ENCODE measurements at places on chromosomes 4 and X.
A peak's percentile ranks its signal among the peaks of the same experiment; 100 is the strongest.

DNA sequence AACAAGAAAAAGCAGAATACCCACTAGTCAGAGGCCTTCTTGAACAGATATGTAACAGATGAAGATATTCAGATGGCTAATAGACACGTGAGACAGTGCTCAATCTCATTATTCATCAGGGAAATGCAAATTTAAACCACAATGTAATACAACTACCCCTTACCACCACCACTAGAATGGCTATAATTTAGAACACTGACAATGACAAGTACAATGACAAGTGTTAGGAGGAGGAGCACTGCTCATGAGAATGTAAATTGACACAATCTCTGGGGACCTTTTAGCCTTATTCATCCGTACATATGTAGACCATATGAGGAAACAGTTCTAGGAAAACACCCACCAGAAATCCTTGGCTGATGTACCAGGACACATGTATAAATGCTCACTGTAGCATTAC lies 13.1 kb downstream of the ZNF81 start:
- no peak for DNase-seq

DNA sequence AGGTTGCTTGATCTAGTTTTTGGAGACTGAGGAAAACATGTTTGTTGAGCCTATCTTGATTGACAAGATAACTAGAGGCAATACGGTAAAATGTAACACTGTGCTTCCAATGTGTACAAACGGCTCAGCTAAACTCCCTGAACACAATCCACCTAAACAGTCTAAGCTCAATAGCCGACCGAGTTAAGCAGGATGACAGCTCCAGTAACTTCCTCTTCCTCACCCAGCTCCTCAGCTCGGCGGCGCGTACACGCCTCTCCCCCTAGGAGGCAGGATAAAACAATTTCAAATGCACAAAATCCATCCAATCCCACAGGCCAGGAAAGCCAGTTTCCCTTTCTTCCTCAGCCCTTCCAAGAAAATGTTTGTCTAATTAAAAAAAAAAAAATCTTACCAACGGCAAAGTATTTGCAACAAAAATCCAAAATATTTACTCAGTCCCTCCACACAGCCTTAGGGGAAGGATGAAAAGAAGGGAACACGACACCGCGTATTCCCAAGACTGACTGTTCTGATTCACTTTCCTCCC lies 1.0 kb downstream of the CNOT6L start:
- no peak for DNase-seq

DNA sequence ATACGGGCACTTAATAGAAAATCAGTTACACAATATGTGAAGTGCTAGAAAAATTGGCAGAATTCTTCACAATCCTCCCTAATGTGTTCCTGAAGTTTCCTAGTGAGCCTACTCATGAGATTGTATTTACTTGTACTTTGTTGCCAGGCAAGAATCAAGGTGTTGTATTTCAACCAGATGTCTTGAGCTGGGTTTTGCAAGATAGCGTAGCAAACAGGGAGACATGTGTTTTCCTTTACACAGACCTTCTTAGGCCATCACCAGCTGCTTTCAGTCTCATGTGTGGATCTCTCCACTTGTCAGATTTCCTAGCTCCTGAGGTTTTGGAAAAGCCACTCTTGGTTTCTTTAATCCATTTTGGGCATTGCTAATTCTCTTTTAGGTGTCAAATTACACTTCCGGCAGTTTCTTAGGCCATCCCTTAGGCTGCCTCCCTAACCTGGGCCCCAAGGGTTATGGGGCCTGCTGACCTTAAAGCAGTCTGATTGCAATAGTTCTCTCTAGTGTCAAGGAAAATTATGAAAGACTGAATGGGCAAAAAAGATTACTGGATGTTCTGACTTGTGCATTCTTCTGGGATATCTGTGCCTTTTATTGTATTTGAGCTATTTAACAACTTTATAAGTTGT lies 12.2 kb upstream of the EDA start:
- no peak for DNase-seq

DNA sequence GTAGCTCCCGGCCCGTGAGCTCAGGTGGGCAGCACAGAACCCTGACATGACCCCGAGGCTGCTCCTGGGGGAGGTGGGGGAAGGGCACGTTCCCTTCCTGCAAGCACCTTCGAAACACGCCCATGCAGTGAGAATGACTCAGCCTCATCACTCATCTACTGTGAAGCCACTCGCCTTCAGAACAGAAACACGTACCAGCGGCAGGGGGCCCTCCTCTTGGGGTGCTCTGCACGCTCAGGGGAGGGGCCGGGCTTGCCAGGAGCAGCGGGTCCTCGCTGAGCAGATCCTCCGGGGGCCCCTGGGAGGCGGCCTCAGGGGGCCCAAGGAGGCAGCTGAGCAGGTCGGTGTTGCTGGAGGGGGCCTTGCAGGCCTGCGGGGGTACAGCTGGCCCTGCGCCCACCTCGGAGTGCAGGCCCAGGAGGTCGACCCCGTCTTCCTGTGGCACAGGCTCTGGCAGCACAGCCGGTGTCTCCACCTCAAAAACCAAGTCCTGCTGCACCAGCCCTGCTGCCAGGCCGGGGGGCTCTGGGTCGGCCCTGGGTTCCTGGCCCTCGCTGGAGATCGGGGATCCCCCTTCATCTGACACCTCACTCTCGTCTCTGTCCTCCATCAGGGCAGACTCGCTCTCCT lies 40.9 kb upstream of the CPLX1 start:
- no peak for DNase-seq

GRCh38 chr4:55784747-55785146 lies 34.8 kb upstream of the EXOC1L start:
- no peak for DNase-seq

- DNase-seq, result no peak
These were observed 218.1 kb downstream of the TLL1 start for GRCh38 chr4:166091146-166091545.

GRCh38 chr4:108561116-108561515 lies 59.3 kb upstream of the RPL34 start:
- DNase-seq, result no peak

DNA sequence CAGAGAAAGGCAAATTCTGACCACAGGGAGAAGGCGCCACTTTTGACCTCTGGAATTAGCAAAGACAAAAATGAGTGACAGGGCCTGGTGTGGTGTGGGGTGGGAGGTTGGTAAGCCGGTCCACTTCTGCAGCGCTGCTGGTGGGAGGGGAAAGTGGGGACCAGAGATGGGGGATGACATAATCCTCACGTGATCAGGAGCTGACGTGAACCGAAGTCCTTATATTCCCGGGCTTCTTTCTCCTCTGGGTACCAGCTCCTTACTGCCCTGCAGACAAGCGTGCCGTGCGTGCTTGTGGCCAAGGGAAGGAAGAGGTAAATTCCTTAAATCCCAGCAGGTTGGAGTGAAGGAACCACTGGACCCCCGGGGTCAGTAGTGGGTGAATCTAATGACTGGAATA lies at the start of gene TCEAL7:
Gene TCEAL7, plus strand, starts transcription at position 249 of the 400 bp plus-strand sequence. CDS start 1,165 bp downstream, outside the sequence.
- DNase-seq, result no peak

- DNase-seq, result peak; percentile 91
These were observed 765 bp downstream of the ENOPH1 start for GRCh38 chr4:82430964-82431745.

DNA sequence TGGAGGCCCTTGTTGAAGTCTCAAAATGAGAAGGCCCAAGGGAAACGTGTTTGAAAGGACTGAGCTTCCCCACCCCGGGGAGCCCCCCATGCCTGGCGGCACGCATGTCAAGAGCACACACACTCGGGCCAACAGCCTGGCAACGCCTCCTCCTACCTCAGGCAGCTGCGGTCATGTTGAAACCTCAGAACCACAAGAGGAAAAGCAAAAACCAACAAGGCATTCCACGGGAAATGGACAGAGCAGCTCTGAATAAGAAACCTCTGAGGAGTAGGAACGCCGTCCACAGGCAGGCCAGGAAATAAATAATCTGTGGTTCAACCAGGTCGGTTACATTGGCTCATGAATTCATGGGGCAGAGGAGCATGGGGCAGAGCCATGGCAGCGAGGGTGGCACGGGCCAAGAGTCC lies 95.7 kb upstream of the AFAP1 start:
- no peak for DNase-seq

- no peak for DNase-seq
These were observed 22.3 kb upstream of the HERC3 start for GRCh38 chr4:88570001-88570400.

GRCh38 chr4:96170198-96170597 lies 330.3 kb downstream of the PDHA2 start:
- no peak for DNase-seq

- DNase-seq, result no peak
These were observed 7.0 kb downstream of the QRFPR start for GRCh38 chr4:121373841-121374240.

GRCh38 chr4:145351162-145351561 lies 130.5 kb upstream of the SMAD1 start:
- no peak for DNase-seq

DNA sequence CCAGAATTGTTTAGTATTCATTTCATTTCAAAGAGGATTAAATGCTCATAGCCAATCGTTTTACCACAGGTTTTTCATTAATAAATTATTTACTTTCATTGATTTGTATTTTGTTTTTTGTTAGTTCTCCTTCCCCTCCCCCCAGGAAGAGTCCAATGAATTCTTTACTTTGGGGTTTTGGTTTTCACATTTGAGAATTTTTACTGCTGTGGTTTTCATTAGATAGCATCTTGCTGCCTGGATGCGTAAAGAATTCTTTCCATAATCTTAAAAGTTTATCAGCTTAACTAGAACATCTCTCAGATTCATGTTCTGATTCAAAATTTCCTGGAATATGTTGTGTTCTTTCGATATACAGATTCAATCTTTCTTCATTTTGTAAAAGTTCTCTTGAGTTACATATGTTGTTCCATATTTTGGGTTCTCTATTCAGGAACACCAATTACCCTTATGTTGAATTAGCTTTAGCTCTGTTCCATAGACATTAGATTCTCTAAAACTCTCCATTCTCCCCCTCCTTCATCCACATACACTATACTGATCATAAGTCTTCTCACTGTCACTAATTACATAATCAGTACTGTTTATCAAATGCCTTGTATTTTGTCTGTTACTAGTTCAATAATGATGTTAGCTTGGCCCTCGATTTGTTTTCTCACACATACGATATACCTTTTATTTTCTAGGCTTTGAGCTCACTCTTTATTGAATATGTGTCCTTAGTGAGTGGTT lies 184.4 kb downstream of the CAMK2D start:
- DNase-seq, result no peak

- DNase-seq, result no peak
These were observed 898.9 kb upstream of the EPHA5 start for GRCh38 chr4:66569228-66569627.

DNA sequence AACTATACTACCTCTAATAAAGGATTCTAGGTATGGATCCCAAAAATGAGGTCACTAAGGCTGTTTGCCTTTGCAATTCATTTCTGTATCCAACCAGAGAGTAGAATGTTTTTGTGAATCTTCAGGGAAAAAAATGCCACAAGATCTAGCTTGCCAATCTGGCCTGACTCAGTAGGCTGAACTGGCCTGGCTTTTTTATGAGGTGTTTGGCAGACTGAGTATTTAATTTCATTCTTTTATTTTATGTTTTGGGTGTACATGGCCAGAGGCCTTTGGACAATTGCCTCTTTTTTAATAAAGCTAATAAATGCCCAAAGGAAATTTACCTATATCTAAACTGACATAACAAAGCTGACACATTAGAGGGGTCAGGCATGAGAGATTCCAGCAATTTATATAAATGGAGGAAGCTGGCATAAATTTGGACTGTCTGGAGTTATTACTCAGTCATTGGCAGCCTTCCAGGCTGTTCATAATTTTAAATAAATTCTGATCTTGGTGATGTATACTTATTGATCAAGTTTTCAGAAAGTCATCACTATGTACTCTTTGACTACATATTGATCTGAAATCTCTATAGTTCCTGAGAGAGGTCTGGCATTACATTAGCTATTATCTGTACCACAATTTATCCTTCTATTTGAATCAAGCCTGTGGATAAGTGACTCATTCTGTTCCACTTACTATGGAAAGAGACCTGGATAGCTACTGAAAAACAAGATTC lies 376.4 kb upstream of the NOCT start:
- no peak for DNase-seq

DNA sequence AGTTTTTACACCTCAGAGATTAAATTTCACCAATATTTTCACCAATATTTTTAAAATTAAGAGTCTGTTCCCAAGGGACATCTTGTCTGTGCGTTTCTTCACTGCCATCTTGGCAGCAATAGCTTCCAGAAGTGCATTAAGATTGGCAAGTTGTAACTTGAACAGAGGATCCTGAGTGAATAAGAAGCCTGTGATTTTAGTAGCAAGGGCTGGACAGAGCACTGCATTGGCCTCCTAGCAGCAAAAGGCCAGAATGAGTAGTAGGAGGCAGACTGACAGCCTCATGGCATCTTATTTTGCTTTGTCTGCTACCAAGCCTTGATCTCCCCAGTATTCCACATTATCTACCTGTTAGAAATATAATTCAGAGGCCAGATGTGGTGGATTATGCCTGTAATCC lies 138.4 kb downstream of the CPE start:
- DNase-seq, result peak; percentile 56

- no peak for DNase-seq
These were observed 172.8 kb upstream of the FRMPD4 start for GRCh38 chrX:11965436-11965835.

DNA sequence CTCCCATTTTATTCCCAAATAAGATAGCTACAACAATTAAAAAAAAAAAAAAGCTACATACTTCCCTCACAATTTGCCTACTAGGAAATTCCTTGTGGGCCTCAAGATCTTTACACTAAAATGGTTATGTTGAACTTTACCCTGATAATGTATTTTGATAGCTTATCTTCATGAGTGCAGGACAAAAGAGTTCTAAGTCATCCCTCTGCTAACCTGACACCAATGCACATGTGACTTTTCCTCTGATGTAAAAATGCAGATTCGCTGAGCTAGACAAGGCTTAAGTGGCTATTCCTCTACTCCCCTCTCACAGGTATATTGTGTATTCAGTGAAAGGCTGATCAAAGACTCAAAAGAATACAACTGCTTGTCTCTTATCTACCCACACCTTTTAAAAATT lies 22.5 kb downstream of the ELF2 start:
- no peak for DNase-seq

GRCh38 chr4:6041800-6042199 lies 23.6 kb upstream of the C4orf50 start:
- DNase-seq, result no peak

- DNase-seq, result no peak
These were observed 1142.5 kb upstream of the IGFBP7 start for GRCh38 chr4:58252656-58253055.

- DNase-seq, result no peak
These were observed 12.3 kb upstream of the ENOX2 start for GRCh38 chrX:130915302-130915701.

GRCh38 chrX:33086886-33087285 lies 124.5 kb downstream of the DMD start:
- DNase-seq, result no peak

DNA sequence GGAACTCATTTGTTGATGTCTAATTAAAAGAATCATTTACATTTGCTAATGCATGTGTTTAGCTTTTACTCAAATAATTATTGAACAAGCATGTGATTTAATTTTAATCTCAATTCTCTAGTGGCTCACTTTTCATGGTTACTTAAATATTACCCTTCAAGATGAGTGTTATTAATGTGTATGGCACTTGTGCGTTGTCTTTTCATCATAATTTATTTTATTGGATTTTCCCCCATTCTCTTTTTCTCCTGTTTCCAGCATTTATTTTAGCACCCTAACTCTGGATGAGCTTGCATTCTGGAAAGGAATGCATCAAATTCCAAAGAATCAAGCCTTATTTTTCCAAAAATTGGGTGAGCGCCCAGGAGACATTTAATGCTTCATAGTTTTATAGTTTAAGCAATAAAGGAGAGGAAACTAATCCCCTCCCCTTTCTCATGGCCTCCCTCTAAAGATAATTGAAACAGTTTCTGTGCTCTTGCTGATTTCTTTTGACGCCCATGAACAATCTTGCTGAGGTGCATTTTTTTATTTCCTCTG lies 191.1 kb upstream of the FAT4 start:
- DNase-seq, result no peak

- no peak for DNase-seq
These were observed 33.5 kb downstream of the NYX start for GRCh38 chrX:41480508-41481260.
